ENCODE measurements at places on chromosomes 2 and 18. TPM values are rescaled to one million over a fixed set of nuclear protein-coding genes. Genes with fewer than 3 reads are reported as not detected.

Gene GALR1
- 0.13 TPM for total RNA-seq

GRCh38 chr2:54669677-54670484 lies 53.6 kb upstream of the EML6 start:
- DNase-seq = no peak

Gene AGXT
- total RNA-seq = not detected

- no peak for DNase-seq
Measured at GRCh38 chr2:207144173-207144785, 21.5 kb downstream of the KLF7 start.

- DNase-seq = no peak
Measured at GRCh38 chr2:30361751-30362394, 85.2 kb upstream of the LCLAT1 start.

DNA sequence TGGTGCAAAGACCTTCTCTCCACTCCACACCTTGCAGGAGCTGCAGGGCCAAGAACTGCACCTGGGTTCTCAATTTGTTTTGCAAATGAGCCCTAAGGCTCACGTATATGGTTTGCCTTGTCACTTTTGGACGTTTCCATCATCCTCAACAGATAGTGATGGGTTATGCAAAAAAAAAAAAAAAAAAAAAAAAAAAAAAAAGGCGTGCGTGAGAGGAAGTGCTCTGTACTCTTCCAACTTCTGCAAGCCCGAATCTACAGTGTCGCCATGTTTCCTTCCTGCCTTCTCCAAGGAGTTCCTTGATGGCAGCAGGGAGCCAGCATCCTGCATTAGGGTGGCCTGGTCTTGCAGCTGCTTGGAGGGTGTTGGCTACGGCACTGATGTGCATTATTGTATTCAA lies 4.0 kb upstream of the INHBB start:
- no peak for DNase-seq
